ENCODE measurements at places on chromosomes 5 and 9. TPM values are rescaled to one million over a fixed set of nuclear protein-coding genes. Genes with fewer than 3 reads are reported as not detected.

DNA sequence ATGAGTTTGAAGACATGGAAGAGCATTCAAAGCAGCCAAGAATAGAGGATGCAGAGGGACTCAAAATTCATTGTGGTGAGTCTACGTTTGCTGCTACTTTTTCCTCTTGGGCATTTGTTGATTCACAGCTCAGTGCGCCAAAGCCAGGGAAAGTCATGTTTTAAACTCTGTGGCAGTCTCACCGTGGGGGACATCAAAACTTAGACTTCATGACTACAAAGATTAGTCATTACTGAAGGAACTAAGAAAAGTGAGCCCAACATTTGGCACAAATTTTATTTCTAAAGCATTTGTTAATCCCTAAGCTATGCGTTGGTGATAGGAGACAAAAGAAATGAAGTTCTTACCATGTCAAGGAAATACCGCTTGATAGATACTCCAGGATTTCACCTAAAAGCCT lies 73.7 kb upstream of the MTAP start:
- no peaks in the 10 kb centered on the region for H3K36me3 ChIP-seq
- peaks cover 4% of the 10 kb centered on the region for H3K27me3 ChIP-seq
- no peak overlapping the region for H3K27ac ChIP-seq
- no peaks in the 10 kb centered on the region for H3K4me1 ChIP-seq
- H3K4me3 ChIP-seq: no peak overlapping the region
- DNase-seq: no peak

DNA sequence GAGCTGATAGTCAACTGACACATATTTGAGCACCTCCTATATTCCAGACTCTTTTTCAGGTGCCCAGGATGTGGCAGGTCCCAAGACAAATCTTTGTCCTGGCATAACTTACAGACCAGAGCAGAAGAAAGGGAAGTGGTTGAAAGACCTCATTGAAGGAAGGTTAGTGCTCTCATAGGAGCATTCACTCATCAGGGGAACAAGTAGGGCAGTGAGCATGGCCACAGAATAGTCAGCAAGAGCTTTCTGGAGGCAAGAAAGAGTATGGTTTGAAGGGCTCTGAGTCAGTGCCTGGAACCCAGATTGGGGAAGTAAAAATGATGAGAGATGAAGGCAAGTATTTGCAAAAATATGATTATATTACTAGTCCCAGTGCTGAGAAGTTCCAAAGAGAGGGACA lies 25.0 kb upstream of the ERMP1 start:
- H3K27ac ChIP-seq: no peak overlapping the region
- DNase-seq: no peak
- no peaks in the 10 kb centered on the region for H3K4me1 ChIP-seq
- H3K27me3 ChIP-seq: no peaks in the 10 kb centered on the region
- no peaks in the 10 kb centered on the region for H3K36me3 ChIP-seq
- no peak overlapping the region for H3K4me3 ChIP-seq

- H3K36me3 ChIP-seq: no peaks in the 10 kb centered on the region
- no peak overlapping the region for H3K27ac ChIP-seq
- no peak overlapping the region for H3K4me3 ChIP-seq
- H3K4me1 ChIP-seq: no peaks in the 10 kb centered on the region
Measured at GRCh38 chr5:39132792-39133191, 58.6 kb upstream of the RICTOR start.

GRCh38 chr5:132012371-132013005 lies 1.0 kb upstream of the ACSL6 start:
- no peaks in the 10 kb centered on the region for H3K36me3 ChIP-seq
- no peak overlapping the region for H3K27ac ChIP-seq
- DNase-seq: peak; percentile 27

DNA sequence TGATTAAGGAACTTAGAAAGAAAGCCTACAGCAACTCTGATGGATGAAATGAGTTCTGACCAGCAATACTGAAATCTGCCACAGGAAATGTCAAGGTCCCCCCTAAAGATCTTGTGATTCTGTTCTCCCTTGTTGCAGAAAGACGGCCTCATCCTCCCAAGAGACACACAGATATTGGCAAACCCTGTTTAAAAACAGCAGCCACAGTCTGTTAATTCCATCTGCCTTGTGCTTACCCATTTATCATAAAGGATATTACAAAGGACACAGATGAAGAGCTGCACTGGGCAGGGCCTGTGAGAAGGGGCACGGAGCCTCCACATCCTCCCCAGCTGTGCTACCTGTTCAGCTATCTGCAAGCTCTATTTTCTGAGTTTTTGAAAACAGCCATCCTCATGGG lies 15.2 kb downstream of the RAPGEF1 start:
- no peaks in the 10 kb centered on the region for H3K27me3 ChIP-seq
- peak overlapping the region; percentile 82 for H3K27ac ChIP-seq
- peaks cover 18% of the 10 kb centered on the region for H3K36me3 ChIP-seq
- peaks cover 88% of the 10 kb centered on the region for H3K4me1 ChIP-seq
- peak; percentile 71 for DNase-seq

Gene COMMD10
- 48.7 TPM for total RNA-seq
